ENCODE measurements at places on chromosomes 5 and 9.
A peak's percentile ranks its signal among the peaks of the same experiment; 100 is the strongest.

GRCh38 chr5:50665091-50665490, 1.3 kb upstream of the PARP8 start:
- no peak for DNase-seq

GRCh38 chr5:135508496-135509005, 27.2 kb downstream of the NEUROG1 start:
- DNase-seq, result no peak

- DNase-seq, result no peak
These were observed 32.9 kb downstream of the ANKH start for GRCh38 chr5:14838396-14839319.

DNA sequence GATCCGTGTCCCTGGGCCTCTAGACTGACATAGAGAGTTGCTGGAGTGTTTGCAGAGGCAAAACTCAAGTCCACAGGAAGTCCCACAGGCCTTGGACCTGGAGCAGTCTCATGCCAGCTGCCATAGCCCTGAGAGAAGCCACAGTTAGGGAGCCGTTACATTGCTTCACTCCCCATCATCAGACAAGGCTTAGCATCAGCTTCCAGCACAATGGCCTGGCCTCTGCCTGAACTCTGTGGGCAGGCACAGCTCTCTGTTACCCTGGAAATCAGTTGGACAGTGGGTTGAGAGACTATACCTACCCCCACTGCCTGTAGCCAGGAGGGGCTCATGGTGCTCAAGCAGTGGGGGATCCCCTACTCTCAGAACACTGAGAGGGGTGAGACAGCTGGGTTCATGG, 16.2 kb upstream of the C9orf72 start:
- no peak for DNase-seq

DNA sequence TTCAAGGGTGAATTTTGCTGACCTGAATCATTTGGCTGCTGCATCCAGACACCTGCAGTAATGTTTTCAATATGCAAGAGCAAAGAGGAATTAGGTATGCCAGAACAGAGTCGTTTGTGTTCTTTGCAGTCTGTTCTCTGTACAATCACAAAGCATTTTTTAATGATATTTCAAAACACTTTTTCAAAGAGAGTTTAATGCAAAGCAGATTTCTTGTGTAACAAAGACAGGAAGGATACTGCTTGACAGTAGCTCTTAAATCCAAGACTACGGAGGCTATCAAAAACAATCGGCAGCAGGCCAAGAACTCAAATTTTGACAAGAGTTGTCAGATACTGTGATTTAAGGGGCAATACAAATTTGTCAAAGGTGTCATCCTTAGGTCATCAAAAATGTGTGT, 341.9 kb downstream of the GADD45G start:
- DNase-seq, result no peak

GRCh38 chr5:95261437-95262175, 23.3 kb downstream of the MCTP1 start:
- DNase-seq, result peak; percentile 5

DNA sequence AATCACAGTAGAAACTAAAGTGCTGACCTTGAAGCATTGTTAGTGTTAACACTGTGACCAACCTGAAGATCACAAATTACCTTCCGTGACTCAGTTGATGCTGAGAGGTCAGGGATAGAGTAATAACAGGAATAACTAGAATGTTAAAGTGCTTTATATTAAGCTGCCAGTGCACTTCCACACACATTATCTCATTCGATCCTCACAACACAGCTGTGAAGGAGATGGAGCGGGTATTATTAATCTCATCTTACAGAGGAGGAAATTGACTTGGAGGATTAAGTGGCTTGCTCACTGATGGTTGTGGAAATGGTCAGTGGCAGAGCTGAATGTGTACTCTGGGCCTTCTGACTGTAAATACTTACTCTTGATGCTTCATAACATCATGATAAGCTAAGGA, 252.5 kb upstream of the DMRT1 start:
- no peak for DNase-seq

- no peak for DNase-seq
These were observed 116.0 kb upstream of the SLC28A3 start for GRCh38 chr9:84456527-84456926.

DNA sequence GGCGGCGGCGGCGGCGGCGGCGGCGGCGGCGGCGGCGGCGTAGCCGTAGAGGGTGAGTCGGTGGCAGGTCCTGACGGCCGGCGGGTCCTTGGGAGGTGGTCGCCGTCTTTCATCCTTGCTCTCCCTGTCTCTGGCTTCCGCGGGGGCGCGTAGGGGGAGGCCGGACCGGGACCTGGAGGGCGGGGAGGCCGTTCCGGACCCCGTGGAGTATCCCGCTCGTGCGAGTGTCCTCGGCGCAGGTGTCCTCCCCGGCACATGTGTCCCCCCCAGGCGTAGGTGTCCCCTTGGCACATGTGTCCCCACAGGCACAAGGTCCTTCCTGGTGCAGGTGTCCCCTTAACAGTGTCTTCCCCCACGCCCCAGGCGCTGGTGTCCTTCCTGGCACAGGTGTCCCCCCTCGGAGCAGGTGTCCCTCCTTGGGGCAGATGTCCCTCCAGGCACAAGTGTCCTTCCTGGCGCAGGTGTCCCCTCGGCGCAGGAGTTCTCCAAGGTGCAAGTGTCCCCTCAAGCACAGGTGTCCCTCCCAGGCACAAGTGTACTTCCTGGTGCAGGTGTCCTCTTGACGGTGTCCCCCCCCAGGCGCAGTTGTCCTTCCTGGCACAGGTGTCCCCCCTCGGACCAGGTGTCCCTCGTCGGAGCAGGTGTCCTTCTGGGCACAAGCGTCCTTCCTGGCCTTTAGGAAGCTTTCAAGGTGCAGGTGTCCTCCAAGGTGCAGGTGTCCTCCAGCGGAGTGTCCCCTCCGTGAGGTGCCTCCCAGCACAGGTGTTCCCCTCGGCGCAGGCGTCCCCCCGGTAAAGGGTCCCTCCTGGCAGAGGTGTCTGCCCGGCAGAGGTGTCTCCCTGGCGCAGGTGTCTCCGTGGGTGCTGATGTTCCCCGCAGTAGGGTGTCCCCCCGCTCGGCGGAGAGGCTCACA, 519 bp downstream of the EXOC3 start:
- no peak for DNase-seq

GRCh38 chr9:116688806-116689485, 1.8 kb downstream of the TRIM32 start:
- no peak for DNase-seq

DNA sequence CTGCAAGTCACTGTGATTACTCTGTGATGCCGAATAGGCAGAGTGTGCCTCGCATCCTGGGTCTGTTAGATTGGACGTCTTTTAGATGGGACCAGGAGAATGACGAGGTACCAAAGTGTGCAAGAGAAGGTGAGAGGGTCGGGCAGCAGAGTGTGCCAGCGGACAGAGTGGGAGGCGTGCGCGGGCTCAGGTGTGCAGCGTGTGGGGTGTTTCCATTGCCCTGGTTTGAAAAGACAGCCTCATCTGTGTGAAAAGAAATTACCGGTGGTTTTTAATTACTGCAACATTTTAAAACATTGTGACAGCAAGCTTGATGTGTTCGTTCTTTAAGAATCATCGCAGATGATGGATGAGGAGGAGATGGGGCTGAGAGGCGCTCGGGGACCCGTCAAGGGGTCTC, 4.2 kb upstream of the FAM163B start:
- DNase-seq, result no peak

- no peak for DNase-seq
These were observed 55.1 kb upstream of the SLC1A1 start for GRCh38 chr9:4435197-4435596.

DNA sequence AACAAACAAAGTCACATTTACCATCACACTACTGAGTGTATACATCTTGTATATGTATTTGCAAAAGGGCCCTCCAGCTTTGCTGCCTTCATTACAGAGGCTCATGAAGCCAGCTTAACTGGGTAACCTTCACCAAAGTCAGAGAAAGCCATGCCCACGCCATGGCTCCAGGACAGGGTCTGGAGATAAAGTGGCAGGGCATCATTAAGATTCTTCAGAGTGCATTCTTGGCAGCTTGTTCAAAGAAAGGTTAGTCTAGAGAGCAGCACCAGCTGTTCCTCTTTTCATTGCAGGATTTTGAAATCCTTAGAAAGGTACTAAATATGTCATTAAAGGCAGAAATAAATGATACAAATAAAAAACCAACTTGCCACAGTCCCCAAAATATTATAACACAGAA, 333.2 kb downstream of the NDUFS4 start:
- DNase-seq, result no peak

DNA sequence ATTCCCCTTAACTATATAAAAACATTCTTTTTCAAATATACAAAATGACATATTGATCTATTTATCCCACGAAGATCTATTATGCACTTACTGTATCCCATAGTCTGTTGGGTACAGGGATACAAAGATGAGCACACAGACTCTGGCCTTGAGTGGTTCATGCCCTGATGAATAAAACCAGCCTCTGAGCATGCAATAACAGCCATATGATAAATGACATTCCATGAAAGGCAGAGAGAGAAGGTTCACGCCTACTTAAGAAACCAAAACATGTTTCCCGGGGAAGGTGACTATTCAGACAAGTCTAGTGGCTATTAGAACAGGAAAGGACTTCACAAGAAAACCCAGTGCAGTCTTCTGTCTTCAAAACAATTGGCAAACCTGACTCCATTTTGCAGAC, 406.2 kb upstream of the BRINP1 start:
- DNase-seq, result no peak

DNA sequence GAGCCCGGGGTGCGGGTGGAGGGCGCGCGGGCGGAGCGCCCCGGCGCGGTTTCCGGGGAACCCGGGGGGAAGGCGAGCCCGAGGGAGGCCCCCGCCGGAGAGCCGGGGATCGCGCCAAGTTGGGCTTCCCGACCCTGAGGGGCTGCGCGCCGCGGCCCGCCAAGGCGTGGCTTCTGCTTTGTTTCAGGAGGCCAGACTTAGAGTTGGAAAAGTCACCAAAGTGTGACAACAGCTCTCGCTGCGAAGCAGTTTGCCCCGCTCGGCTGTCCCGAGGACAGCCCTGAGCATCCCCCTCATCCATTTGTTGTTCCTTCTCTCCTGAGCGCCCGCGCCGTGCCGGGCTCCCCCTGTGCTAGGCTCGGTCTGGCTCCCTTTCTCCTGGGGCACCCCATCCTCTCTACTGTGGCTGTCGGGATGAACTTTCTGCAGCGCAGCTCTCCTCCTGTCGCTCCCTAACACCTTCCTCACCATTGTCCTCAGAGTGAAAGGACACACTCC, 410 bp downstream of the GLIPR2 start:
- DNase-seq, result no peak

- DNase-seq, result no peak
These were observed 14.6 kb upstream of the DAP start for GRCh38 chr5:10775646-10776045.

GRCh38 chr5:151491062-151491461, 43.7 kb downstream of the SLC36A1 start:
- no peak for DNase-seq

DNA sequence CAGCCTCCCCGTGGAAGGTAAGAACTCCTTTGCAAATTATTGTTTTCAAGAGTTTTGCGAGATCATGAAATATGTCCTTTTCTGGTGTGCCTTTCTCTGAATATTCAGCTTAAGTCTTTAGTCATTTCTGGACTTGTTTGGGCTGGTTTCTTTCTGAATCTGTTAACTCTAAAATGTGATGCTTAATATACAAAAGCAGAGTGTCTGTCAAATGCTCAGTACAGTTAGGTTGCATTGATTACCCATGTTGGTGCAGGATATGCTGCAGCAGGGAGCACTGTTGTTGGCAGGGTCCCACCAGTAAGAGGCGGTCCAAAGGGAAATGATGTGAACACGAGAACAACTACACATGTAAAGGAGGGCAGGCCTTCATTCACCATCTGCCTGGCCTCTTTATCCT, 47.7 kb downstream of the SPTAN1 start:
- DNase-seq, result no peak

GRCh38 chr9:20658677-20659473, 25.2 kb upstream of the FOCAD start:
- peak; percentile 21 for DNase-seq

GRCh38 chr9:89022001-89022759, 30.9 kb downstream of the S1PR3 start:
- no peak for DNase-seq

GRCh38 chr5:72608297-72608696, 101.1 kb upstream of the ZNF366 start:
- DNase-seq, result no peak

GRCh38 chr9:37769306-37769705, 15.6 kb downstream of the EXOSC3 start:
- no peak for DNase-seq

- no peak for DNase-seq
These were observed 25.6 kb downstream of the STC2 start for GRCh38 chr5:173302546-173303155.

GRCh38 chr5:21649969-21650368, 1203.2 kb downstream of the CDH12 start:
- no peak for DNase-seq

- no peak for DNase-seq
These were observed 9.9 kb upstream of the EGR1 start for GRCh38 chr5:138455232-138455930.

DNA sequence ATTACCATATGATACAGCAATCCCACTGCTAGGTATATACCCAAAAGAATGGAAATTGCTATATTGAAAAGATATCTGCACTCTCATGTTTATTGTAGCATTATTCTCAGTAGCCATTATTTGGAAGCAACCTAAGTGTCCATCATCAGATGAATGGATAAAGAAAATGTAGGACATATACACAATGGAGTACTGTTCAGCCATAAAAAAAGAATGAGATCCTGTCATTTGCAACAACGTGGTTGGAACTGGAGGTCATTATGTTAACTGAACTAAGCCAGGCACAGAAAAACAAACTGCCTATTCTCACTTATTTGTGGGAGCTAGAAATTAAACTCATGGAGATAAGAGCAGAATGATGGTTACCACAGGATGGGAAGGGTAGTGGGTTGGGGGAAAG, 63.1 kb upstream of the TTC23L start:
- DNase-seq, result no peak

DNA sequence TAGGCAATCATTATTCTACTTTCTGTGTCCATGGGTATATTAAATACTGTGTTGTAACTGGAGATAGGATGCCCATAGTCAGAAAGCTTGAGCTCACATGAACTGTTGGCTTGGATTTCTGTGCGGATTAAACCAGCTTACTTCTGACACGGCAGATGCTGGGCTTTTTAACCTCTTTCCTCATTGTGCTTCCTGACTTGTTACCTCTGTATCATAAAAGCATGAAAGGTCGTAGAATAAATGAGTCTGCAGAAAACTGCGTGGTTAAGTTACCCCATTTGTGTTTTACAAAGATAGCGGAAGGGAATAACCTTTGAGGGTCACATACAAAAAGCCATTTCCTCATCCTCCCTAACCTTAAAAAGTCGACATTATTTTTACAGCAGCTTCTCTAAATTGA, 199.5 kb upstream of the DMRT1 start:
- no peak for DNase-seq

DNA sequence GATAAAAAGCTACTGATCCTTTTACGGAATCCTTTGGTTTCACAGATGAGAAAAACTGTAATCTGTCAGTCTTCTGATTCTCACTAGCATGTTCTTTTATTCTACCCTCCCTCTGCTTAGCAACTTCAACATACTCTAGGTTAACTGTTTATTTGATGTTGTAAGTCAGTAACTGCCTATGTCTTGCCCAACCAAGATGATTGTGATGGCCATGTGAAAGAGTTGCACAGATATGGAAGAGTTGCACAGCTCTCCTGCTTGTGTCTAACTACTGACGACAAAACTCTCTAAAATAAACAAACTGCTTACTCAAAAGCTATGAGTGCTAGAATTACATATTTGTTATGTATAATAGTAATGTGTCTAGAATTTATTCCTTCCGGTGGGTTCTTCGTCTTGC, 227.3 kb upstream of the DAB2 start:
- no peak for DNase-seq
